ENCODE measurements at places on chromosomes 1 and 21.

DNA sequence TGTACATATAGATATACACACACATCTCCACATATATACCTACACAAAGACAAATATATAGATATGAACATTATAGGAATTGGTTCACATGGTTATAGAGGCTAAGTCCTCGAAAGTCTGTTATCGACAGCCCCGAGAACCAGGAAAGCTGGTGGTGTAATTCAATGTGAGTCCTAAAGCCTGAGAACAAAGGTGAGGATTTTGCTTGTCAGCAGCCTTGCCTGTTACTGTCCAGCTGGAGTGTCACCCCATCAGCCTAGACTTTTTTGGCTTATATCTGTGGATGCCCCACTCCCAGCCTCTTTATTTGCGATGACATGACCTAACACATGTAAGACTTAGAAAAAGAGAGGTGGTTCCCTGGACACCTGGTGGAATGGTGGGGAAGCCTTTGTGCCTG is 97.0 kb downstream of the GIPC2 start:
- DNase-seq = no peak

GRCh38 chr1:246775531-246776385 is 51.5 kb downstream of the SCCPDH start:
- no peak for DNase-seq

DNA sequence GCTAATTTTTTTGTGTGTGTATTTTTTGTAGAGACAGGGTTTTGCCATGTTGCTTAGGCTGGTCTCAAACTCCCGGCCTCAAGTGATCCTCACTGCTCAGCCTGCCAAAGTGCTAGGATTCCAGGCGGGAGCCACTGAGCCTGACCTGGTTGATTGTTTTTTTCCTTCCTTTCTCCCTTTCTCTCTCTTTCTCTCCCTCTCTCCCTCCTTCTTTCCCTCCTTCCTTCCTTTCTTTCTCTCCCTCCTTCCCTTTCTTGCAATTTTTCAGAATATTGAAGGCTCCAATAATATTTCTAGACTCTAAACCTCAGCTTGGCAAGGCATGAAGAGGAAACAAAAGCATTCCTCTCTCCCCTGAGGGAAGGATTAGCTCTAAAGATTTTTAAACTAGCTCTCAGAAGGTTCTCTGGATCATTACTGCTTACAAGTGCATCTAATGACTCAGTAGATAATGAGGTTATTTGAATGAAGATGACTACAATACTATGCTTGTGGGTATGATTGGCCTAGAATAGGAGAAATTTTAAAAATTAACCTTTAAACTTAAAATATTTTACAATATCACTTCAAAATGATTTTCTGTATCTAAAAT is 68.5 kb upstream of the GADD45A start:
- DNase-seq = no peak

GRCh38 chr1:94026619-94027380 is 94.1 kb downstream of the ABCA4 start:
- no peak for DNase-seq

Data from right forelimb (tissue), 1 donor.